ENCODE measurements at places on chromosomes 1 and 21. TPM values are rescaled to one million over a fixed set of nuclear protein-coding genes. Genes with fewer than 3 reads are reported as not detected.

The LRRN2 gene
- 2.4 TPM for total RNA-seq

The PIK3CD gene
- total RNA-seq = 17.6 TPM

The CD5L gene
- total RNA-seq = not detected

The EDN2 gene
- 0.83 TPM for total RNA-seq

The RHCE gene
- total RNA-seq = 0.35 TPM

The PLPPR5 gene
- not detected for total RNA-seq

The RHD gene
- total RNA-seq = not detected

The MTARC1 gene
- 13.2 TPM for total RNA-seq

The GPR37L1 gene
- total RNA-seq = 0.14 TPM

The ZBED6 gene
- total RNA-seq = 35.1 TPM

The ARHGEF16 gene
- total RNA-seq = 81.4 TPM

The CHI3L1 gene
- 0.40 TPM for total RNA-seq

The TIE1 gene
- 23.3 TPM for total RNA-seq

The LCE6A gene
- total RNA-seq = not detected

The ARV1 gene
- total RNA-seq = 24.3 TPM

The SLAMF6 gene
- 2.2 TPM for total RNA-seq

The CASZ1 gene
- 72.8 TPM for total RNA-seq

The PRDM15 gene
- 6.4 TPM for total RNA-seq

The TFF2 gene
- total RNA-seq = 115 TPM

The IGSF9 gene
- 12.4 TPM for total RNA-seq

The IL12RB2 gene
- 0.98 TPM for total RNA-seq

The C1orf159 gene
- 18.6 TPM for total RNA-seq
